PC-3 (cell line): ENCODE measurements at places on chromosomes 7 and 10. TPM values are rescaled to one million over a fixed set of nuclear protein-coding genes. Genes with fewer than 3 reads are reported as not detected.

- DNase-seq, result no peak
Measured at GRCh38 chr7:26588511-26588910, 275.9 kb downstream of the SKAP2 start.

DNA sequence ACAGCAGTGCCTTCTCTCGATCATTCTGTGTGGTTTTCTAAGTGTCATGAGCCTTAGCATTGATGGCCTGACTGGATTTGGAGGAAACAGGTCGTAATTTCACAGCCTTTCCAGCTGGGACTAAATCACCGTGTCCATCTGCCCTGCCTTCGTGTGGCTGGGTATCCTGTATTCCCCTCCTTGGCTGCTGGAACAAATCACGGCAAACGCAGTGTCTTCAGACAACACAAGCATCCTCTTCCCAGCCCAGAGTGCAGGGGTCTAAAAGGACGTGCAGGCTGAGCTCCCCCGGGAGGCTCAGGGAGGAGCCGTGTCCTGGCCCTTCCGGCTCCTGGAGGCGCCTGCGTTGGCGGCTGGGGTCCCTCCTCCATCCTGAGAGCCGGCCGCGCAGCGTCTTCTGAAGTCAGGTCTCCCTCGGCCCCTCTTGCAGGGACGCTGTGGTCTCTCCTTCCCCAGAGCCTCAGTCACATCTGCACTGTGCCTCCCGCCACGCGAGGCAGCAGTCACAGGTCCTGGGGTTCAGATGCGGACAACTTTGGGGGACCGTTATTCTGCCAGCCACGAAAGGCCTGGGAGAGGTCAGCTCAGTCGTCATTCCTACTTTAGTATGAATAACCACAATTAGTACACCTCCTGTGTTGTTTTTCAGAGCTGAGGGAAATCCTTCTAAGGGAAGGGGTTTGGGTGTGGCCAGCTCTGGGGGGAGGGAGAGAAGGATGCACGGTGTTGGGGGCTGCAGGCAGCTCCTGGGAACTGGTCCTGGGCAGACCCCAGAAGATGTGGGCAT, 41.1 kb downstream of the FAM20C start:
- DNase-seq, result no peak

DNA sequence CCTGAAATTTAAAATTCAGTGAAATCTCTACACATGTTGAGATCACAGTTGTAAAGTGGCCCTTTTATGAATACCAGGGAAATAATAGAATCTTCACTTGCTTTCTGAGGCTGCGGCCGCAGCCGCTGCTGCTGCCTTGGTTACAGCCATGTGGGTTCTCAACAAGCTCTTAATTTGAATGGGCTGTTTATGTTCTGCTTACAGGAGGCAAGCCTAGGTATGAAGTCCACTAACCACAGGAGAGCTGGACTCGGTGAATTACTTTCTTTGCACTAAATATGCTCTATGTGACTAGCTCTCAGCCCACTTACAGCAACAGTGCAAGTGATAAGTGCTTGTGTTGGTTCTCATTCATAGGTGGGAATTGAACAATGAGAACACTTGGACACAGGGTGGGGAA, 410.8 kb downstream of the SFMBT2 start:
- no peak for DNase-seq

DNA sequence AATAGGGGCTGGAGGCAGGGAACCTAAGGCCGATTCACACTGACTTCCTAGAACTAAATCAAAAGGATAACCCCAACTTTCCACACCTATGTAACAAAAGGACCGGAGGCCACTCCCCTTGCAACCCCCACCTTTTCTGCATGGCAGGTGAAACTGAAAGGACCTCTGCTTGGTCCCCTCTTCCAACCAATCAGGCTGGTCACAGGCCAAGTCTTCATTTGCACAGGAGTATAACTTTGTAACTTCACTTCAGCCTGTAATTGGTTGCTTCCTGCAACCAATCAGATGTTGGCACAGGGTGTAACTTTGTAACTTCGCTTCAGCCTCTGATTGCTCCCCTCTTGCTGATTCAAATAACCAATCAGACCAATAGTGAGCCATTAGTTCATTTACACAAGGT, 190.0 kb downstream of the FAM107B start:
- no peak for DNase-seq

DNA sequence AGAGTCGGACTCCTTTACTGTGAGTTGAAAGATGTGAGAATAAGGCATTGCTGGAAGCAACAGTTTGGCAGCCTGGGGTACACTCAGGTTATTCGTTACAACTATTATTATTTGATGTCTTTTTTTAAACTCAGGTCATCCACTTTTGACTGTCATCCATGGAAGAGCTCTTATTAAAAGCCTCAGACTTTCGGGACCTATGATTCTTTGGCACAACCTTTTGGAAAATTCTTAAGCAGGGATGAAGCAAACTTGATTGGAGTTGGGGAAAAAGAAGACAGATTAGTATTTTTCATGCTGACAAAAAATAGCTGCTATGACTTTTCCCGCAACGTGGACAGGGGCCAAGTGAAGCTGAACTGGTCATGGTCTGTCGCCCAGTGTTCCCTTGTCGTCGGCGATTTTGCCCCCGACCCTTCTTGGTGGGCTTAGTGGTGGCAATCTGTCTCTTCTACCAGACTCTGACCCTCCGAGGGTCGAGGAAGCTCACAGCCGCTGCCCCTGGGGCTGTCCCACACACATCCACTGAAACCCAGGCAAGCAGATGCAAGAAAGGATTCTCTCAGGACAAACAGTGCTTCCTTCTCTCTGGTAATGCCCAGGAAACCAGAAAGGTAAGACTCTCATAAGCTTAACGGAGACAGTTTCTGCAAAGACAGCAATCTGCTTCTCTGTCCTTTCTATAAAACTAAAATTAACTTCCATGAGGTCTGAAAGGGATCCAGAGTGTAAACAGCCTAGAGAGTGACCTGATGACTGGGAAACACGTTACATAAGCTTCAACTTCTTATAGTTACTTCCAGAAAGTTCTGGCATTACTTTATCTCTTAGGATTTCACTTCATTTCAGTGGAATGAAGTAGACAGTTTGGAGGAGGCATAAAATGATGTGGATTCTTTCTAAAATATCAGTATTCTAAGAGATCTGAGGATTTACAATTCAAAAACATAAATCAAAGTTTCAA, 1.0 kb downstream of the CPED1 start:
- DNase-seq, result no peak

DNA sequence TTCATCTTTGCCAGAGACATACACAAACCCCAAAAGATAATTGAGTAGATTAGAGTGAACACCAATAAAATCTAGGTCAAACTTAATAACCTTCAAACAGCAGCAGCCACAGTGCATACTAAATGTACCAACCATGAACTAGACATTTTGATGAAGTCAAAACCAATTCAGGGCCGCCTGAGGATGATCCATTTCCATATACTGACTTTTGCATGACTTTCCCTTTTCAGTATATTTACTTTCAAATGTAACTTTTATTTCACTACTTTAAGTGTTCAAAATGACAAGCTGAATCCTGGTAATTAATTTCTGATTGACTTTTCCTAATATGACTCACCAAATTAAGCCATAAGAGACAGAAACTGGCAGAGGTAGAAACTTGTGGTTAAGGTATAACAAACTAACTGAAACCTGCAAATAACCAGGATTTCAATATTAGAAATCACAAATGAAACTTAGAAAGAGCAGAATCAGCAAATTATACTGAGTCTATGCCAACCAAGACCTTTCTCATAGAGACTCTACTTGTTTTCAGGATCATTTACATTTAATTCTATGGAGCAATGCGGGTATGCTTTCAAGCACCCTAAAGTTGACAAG, 171.9 kb upstream of the LRRN3 start:
- no peak for DNase-seq

GRCh38 chr10:97499561-97500296, 1.0 kb downstream of the UBTD1 start:
- DNase-seq, result peak; percentile 31

GRCh38 chr7:19619122-19619521, 89.7 kb downstream of the POLR1F start:
- DNase-seq, result peak; percentile 3

- DNase-seq, result no peak
Measured at GRCh38 chr10:113651021-113651420, 12.8 kb downstream of the NRAP start.

GRCh38 chr7:44881066-44881600, 4.2 kb downstream of the PURB start:
- no peak for DNase-seq

DNA sequence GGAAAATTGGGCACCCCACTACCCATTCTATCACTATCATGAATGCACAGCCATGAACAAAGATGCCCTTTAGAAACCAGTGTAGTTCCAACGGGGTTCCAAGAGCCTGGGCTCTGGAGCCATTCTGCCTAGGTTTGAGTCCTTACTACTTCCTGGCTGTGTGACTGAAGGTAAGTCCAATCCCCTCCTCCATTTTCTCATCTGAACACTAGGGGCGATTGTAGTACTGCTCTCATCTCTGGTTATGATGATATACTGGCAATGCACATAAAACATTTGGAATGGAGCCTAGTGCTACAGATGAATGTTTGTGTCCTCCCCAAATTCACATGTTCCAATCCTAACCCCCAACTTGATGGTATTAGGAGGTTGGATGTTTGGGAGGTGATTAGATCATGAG, 28.1 kb upstream of the CDH23 start:
- DNase-seq, result peak; percentile 22

DNA sequence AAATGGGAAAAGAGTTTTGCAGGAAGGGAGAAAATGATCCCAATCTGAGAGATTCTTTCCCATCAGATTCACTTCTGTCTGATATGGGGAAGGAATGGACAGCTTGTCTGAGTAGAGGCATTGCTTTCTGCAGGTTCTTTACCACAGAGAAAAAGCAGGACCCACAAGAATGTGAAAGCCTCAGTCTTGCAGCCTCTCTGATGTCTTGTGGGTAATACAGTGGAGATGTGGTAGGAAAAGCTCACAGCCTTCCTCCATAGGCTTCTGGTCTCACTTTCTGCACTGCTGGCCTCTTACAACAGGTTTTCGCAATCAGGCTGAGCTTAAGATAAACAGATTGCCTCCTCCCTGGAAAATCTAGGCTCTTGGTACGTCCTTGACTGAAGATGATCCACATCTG, 551 bp downstream of the IFIT1 start:
- DNase-seq, result no peak

The GJD4 gene
- total RNA-seq, result 0.33 and 0.58 TPM in 2 replicates

The TLL2 gene
- total RNA-seq, result 0.18 TPM in 1 of 2 replicates, not detected in the other

DNA sequence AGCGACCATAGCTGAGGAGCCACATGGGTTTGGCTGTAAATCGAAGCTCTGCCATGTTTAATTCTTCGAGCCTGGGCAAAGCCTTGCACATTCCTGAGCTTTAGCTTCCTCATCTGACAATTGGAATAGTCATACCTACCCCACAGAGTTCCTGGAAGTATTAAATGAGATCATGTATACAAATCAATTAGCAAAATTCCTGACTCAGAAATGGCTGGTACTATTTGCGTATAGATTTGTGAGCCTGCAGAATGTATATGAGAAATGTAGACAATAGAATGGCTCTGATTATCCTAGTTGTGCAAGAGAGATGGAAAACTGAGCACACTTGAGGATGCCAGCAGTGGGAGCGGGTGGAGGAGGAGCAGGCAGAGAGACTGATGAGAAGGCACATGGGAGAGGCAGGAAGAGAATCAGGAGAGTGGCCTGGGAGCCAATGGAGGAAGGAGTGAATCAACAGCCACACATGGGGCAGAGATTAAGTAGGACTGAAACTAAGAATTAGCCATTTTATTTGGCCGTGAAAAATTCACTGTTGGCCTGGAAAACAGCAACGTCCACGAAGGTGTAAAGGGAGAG, 128.0 kb upstream of the C1GALT1 start:
- DNase-seq, result peak; percentile 3

DNA sequence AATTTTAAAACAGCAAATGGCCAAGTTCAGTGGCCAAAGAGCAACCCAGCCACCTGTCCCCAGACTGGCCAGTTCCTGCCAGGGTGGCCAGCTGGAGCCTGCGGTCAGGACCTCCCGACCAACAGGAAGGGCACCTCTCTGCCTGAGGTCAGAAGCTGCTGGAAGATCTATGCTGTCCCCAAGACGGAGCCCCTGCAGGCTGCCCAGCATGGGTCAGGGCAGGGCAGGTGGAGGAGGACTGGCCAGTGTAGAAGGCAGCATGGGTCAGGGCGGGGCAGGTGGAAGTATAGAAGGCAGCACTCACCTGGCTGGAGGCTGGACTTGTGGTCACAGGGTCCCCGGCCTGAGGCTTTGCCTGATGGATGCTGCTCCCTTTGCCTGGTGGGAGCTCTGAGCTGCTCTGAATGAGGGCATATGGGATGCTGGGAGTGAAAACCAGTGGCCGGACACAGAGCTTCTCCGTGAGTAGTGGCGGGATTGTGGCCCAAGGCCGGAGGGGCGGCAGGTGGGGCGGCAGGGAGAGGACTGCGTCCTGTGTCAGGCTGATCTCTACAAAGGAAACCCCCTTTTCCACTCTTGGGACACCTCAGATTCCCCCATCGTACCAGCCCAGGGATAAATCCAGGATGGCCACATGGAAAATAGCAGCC, 229.2 kb downstream of the TCERG1L start:
- DNase-seq, result no peak

GRCh38 chr10:63478564-63478963, 12.8 kb upstream of the JMJD1C start:
- no peak for DNase-seq

DNA sequence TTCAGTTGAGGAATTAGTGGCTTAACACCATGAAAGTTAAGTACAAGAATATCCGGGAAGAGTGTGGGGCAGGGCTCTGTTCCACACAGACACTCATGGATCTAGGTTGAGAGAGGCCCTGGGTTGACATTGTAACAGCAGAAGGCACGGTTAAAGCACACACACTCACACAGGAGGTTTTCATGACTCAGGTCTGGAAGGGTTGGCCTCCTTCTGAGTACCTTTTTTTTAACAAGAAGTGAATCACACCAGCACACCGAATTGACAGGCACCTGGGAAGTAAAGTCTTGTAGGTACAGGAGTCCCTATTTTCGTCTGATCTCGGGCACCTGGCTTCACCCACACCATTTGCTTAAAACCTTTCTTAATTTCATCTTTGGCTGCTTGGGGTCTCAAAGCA, 509.4 kb upstream of the ADARB2 start:
- DNase-seq, result no peak

GRCh38 chr10:111211706-111212105, 134.9 kb downstream of the ADRA2A start:
- DNase-seq, result peak; percentile 67

The FGL2 gene
- not detected in 2 replicates for total RNA-seq

DNA sequence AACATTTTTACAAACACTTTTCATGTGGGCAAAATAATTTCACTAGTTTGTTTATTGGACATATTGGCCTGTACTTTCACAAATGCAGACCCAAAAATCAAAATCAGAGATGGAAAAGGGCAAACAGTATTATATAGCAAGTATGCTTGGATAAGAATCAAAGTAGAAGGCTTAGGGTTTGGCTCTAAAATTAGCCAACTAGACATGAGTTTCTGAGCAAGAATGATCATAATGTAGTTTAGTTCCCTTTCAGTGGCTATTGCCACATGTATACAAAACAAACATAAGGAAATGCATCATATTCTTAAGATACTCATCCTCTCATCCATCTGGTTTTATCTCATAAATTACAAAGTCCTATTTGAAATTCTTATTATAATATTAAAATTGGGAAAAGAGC, 132.5 kb downstream of the IMMP2L start:
- no peak for DNase-seq

The CAMK2B gene
- 0.69 and 1.2 TPM in 2 replicates for total RNA-seq

The WAC gene
- total RNA-seq, result 49.2 and 58.1 TPM in 2 replicates

The ZNF479 gene
- not detected in 2 replicates for total RNA-seq

The ICA1 gene
- 1.1 and 3.2 TPM in 2 replicates for total RNA-seq

- no peak for DNase-seq
Measured at GRCh38 chr7:24910551-24911212, 69.3 kb downstream of the OSBPL3 start.

The HMX3 gene
- total RNA-seq, result 0.51 TPM in 1 of 2 replicates, not detected in the other

- no peak for DNase-seq
Measured at GRCh38 chr10:89613582-89613981, 31.5 kb downstream of the PANK1 start.

- DNase-seq, result no peak
Measured at GRCh38 chr7:84176716-84177115, 17.9 kb downstream of the SEMA3A start.
